ENCODE measurements at places on chromosomes 3 and 15.

DNA sequence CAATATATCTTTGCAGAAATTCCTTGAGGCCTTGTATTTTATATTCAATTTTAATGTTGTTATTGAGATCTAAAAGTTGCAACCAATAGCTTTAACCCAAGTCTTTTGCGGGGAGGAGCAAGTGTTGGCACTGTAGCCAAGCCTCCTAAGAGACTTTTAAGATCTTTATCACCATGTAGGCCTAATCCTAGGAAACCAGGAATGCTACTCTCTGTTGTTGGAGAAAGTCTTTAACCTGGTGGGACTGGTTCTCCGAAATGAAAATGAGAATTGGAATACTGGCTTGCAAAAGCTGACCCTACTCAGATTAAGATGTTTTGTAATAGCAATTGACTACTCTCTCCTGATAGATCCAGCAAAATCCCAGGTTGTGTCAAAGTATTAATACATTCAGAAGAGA, 25.8 kb downstream of the SHC4 start:
- DNase-seq: no peak

DNA sequence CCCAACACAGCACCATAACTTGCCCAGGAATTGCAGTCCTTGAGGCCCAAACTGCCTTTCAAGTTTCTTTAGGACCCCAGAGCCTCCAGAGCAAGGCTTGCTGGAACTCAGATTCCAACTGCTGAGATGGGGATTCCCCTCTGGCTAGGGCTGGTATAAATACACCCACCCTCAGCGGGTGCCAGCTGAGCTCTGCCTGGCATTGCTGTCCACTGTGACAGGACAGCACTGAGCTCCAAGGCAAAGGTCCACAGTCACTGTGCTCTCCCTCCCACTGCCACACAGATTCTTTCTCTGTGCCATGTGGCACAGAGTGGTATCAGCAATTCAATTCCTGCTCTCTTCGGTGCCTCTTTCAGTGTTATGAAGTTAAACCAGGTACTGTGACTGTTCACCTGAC, 304.2 kb upstream of the LMCD1 start:
- DNase-seq: no peak

- no peak for DNase-seq
These were observed 27.9 kb downstream of the FBN1 start for GRCh38 chr15:48617619-48618018.

DNA sequence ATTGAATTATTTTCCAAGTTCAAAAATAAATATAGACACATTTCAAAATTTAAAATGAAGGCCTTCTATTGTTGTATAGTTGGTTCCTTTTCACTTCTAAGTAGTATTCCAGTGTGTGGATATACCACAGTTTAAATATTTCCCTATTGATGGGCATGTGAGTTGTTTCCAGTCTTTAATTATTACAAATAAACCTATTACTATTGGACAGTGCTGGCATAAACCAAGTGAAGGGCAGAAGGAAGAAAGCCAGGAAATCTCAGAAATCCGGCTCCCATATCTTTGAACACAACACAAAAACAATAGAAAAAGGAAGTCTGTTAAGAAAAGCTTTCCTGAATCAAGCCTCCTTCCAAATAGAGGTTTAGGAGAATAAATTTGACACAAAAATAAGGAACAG, 26.1 kb downstream of the GOLGB1 start:
- no peak for DNase-seq

DNA sequence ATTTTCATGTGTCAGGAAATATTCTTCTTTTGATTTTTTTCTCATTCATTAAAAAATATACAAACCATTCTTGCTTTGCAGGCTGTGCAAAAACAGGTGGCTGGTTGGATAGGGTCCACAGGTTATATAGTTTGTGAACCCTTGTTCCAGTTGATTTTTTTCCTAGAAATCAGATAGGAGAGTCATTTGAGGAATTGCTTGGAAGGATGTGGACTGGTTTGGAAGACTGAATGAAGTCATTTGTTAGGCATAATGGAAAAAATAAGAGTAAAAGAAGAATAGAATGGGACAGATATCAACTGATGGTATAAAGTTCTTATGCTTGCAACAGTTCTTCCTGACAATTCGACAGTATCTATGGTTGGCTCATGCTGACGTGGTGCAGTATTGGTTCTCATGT, 189.4 kb downstream of the PTPRG start:
- DNase-seq: no peak

DNA sequence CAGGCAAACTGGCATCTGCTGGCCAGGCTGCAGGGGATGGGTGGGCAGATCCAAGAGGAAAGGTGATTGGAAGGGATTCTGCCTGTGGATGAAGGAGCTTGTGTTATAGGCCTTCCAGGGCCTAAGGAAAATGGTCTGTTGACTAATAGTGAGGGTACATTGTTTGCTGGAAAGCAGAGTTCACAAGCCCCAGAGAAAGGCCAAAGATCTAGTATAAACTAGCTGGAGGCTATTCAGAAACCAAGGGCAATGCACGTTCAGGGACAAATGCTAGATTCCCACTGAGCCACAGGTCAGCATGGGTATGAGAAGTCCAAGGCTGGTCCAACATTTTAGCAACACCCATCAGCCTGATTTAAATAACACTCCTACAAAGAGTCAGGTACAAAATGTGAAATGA, 74.7 kb downstream of the FBN1 start:
- DNase-seq: no peak

GRCh38 chr15:45402955-45403877, 24.9 kb upstream of the GATM start:
- DNase-seq: no peak

- no peak for DNase-seq
These were observed 185.4 kb upstream of the EPHA3 start for GRCh38 chr3:88921986-88922385.
